ENCODE measurements at places on chromosomes 1 and 21. TPM values are rescaled to one million over a fixed set of nuclear protein-coding genes. Genes with fewer than 3 reads are reported as not detected.
A peak's percentile ranks its signal among the peaks of the same experiment; 100 is the strongest.

- H3K27me3 ChIP-seq, result peaks cover 4% of the 10 kb centered on the region
- no peak overlapping the region for H3K4me3 ChIP-seq
- no peak for DNase-seq
- no peaks in the 10 kb centered on the region for H3K4me1 ChIP-seq
- H3K36me3 ChIP-seq, result no peaks in the 10 kb centered on the region
- H3K27ac ChIP-seq, result no peak overlapping the region
These were observed 147.0 kb upstream of the COA6 start for GRCh38 chr1:234226113-234226818.

GRCh38 chr1:162876751-162877150 lies 15.8 kb upstream of the CCDC190 start:
- no peaks in the 10 kb centered on the region for H3K27me3 ChIP-seq
- no peak overlapping the region for H3K4me3 ChIP-seq
- no peaks in the 10 kb centered on the region for H3K36me3 ChIP-seq
- peaks cover 2% of the 10 kb centered on the region for H3K4me1 ChIP-seq

GRCh38 chr21:26297851-26298250 lies 127.3 kb upstream of the APP start:
- no peak for DNase-seq
- H3K27ac ChIP-seq, result no peak overlapping the region
- H3K27me3 ChIP-seq, result no peaks in the 10 kb centered on the region
- H3K4me1 ChIP-seq, result no peaks in the 10 kb centered on the region

DNA sequence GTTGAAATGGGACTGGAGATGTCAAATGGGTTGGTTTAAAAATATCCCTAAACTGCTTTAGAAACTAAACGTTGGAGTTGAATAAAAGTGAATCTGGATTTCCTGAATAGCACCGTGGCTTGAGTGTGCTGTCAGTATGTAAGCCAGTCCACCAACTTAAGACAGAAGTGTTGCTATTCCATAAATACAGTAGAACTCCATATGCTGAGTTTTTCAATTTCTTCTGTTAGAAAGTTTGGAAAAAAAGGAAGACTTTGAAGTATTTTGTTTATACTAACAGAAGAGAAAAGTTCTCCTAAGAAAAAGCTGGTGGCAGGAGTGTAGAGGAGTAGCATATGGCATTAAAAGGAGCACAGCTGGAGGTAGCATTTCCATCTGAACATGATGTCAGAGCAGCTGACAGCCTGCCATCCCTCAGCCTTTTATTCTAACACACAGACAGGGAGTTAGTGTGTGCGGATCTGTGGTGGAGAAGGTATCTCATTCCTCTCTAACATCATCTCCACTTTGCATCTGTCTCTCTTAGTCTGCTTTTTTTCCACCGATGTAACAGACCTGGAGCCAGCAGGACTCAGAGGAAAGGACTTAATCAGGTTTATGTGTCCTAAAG lies at the start of gene ZBTB18:
ZBTB18 (plus strand) TSS at position 449 of the 610 bp plus-strand sequence; CDS start at position 598, 149 bp downstream.
- 0 out of 2 replicates have a peak within 1 kb of the TSS, but pooled peaks have one; percentile 13 for H3K27ac ChIP-seq
- peaks cover 15% of the 10 kb centered on the region for H3K36me3 ChIP-seq
- peak; percentile 82 for DNase-seq
- no peaks in the 10 kb centered on the region for H3K27me3 ChIP-seq
- H3K4me3 ChIP-seq, result peak within 1 kb of the TSS; percentile 82

GRCh38 chr1:5658340-5659316 lies 333.6 kb downstream of the NPHP4 start:
- no peaks in the 10 kb centered on the region for H3K36me3 ChIP-seq
- H3K4me3 ChIP-seq, result no peak overlapping the region
- DNase-seq, result no peak
- no peaks in the 10 kb centered on the region for H3K4me1 ChIP-seq

- DNase-seq, result no peak
- peaks cover 48% of the 10 kb centered on the region for H3K4me1 ChIP-seq
- no peaks in the 10 kb centered on the region for H3K27me3 ChIP-seq
- H3K36me3 ChIP-seq, result no peaks in the 10 kb centered on the region
- no peak overlapping the region for H3K4me3 ChIP-seq
These were observed 17.4 kb downstream of the IL6R start for GRCh38 chr1:154422521-154422920.

- no peak overlapping the region for H3K27ac ChIP-seq
- H3K27me3 ChIP-seq, result peaks cover 2% of the 10 kb centered on the region
- no peak overlapping the region for H3K4me3 ChIP-seq
- no peaks in the 10 kb centered on the region for H3K36me3 ChIP-seq
- H3K4me1 ChIP-seq, result no peaks in the 10 kb centered on the region
- DNase-seq, result no peak
These were observed 1.9 kb downstream of the SH3BGR start for GRCh38 chr21:39453571-39454179.

- H3K27me3 ChIP-seq, result peaks cover 3% of the 10 kb centered on the region
- H3K36me3 ChIP-seq, result no peaks in the 10 kb centered on the region
- peaks cover 6% of the 10 kb centered on the region for H3K4me1 ChIP-seq
- no peak overlapping the region for H3K27ac ChIP-seq
These were observed 24.8 kb downstream of the NOS1AP start for GRCh38 chr1:162094271-162094670.

DNA sequence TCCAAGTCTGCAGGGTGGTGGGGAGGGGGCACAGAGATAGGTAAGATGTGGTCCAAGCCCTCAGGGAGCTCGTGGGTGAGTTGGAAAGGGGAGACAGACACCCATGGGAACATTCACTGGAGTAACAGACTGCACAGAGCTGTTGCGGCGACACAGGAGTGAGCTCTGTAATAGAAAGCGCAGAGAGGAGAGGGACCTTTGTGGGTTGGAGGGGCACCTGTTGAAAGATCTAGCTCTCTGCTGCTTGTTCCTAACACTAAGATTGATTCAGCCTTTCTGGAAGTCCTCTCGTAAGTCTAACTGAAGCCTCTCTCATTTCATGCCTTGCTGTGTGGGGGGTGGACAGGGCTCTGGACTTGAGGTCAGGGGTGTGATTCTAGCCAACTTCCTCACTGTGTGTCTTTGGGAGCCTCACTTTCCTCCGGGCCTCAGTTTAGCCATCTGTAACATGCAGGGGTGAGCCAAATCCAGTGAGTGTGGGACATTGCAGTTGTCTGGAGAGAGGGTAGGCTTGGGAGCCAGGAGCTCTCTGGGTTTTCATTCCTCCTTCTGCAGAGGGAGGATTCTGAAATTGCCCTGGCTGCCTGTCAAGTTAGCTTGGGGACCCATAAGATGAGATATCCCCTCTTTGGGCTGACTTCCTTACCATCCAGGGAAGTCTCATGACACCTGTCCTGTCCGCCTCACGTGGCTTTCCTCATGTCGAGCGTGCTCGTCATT lies 2.0 kb upstream of the ACOT11 start:
- H3K27ac ChIP-seq, result no peak overlapping the region
- no peak for DNase-seq
- no peaks in the 10 kb centered on the region for H3K27me3 ChIP-seq
- peaks cover 17% of the 10 kb centered on the region for H3K4me1 ChIP-seq

DNA sequence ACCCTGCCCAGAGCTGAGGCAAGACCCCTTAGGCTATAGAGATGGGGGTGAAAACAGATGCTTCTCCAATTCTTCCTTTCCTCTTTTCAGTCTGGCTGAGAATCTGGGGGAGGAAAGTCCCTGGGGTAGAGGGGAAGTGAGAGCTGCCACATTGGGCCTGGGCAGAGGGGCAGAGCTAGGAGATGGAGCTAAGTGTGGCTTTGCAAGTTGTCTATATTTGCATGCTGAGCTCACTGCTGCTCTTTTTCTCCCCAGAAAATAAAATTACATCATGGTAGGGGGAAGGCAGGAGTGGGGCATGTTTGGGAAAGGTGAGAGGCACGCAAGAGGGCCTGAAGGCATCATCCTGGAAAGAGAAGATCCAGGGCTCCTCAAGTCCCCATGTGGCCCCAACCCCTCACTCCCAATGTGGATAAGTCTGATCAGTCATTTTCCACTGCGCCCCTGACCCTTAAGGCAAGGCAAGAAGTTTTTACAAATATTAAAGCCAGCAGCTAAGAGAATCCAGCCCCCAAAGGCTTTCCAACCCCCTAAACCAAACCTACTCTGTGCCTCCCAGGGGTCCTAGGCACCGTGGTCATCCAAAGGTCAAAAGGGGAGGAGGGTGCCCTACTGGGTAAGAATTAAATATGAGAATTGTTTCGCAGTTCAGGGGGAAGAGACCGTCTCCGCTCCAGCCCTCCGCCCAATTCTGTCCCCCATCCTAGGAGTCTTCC lies 500 bp upstream of the PEA15 start:
- no peaks in the 10 kb centered on the region for H3K27me3 ChIP-seq
- peaks cover 21% of the 10 kb centered on the region for H3K36me3 ChIP-seq
- H3K27ac ChIP-seq, result peak overlapping the region; percentile 38
- no peak for DNase-seq
- peak overlapping the region; percentile 38 for H3K4me3 ChIP-seq

- no peak for DNase-seq
- no peak overlapping the region for H3K27ac ChIP-seq
- no peaks in the 10 kb centered on the region for H3K4me1 ChIP-seq
- H3K27me3 ChIP-seq, result no peaks in the 10 kb centered on the region
- no peak overlapping the region for H3K4me3 ChIP-seq
- no peaks in the 10 kb centered on the region for H3K36me3 ChIP-seq
These were observed 12.2 kb downstream of the OR2B11 start for GRCh38 chr1:247445526-247446356.

DNA sequence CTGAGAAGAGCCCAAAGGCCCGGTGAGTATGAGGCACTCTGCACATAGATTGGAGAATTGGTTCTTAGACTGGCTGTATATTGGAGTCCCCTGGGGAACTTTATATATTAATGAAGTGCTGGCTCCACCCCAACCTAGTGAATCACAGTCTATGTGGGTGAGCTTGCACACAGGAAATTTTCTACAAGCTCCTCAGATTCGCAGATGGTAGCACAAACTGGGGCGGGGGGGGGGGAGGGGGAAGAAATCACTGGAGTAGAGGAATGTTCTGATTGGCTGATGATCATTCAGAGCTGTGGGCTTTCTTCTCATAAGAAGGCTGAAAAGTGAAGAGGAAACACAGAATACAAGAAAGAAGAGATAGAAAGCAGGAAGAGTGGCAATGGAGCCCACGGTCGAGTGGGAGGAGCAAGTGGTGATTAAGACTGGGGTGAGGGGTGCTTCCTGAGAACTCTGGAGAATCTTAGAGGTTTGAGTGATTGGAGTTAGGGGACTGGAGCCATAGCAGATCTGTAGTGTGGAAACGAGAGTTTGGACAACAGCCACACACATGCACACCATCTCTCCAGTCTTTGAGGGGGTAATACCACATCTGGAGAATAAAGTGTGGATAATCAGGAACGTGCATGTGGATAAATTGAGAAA lies 465.9 kb upstream of the DAB1 start:
- H3K27ac ChIP-seq, result no peak overlapping the region
- H3K27me3 ChIP-seq, result no peaks in the 10 kb centered on the region
- no peaks in the 10 kb centered on the region for H3K4me1 ChIP-seq
- no peak for DNase-seq

GRCh38 chr1:32127409-32128198 lies 19.7 kb downstream of the KPNA6 start:
- H3K27ac ChIP-seq, result no peak overlapping the region
- H3K4me1 ChIP-seq, result no peaks in the 10 kb centered on the region
- H3K36me3 ChIP-seq, result no peaks in the 10 kb centered on the region
- DNase-seq, result no peak

DNA sequence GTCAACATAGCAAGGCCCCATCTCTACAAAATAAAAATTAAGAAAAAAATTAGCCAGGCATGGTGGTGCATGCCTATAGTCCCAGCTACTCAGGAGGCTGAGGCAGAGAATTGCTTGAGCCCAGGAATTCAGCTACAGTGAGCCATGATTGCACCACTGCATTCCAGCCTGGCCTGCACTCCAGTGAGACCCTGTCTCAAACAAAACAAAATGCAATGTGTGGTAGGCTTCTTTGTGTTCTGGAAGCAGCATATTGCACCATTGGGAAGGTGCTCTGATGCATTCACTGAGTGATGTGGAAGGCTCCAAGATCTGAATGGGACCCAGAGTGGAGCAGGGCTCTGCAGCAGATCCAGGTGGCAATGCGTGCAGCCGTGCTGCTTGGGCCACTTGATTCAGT lies 99.6 kb upstream of the COG2 start:
- no peaks in the 10 kb centered on the region for H3K27me3 ChIP-seq
- H3K36me3 ChIP-seq, result no peaks in the 10 kb centered on the region
- no peak for DNase-seq

- H3K27me3 ChIP-seq, result peaks cover 11% of the 10 kb centered on the region
- no peak for DNase-seq
- no peaks in the 10 kb centered on the region for H3K4me1 ChIP-seq
- H3K4me3 ChIP-seq, result no peak overlapping the region
- H3K36me3 ChIP-seq, result no peaks in the 10 kb centered on the region
These were observed 30.1 kb downstream of the RHOU start for GRCh38 chr1:228765168-228765946.

The TSPAN1 gene
- total RNA-seq, result 0.18 TPM

The SMCP gene
- total RNA-seq, result not detected

The ETV3L gene
- total RNA-seq, result not detected

The CBR3 gene
- 12.8 TPM for total RNA-seq
